ENCODE measurements at places on chromosomes 16 and 17. TPM values are rescaled to one million over a fixed set of nuclear protein-coding genes. Genes with fewer than 3 reads are reported as not detected.

KRT33B gene
- not detected for polyA plus RNA-seq

ZG16 gene
- polyA plus RNA-seq, result 0.10 TPM

CCL22 gene
- 0.21 TPM for polyA plus RNA-seq

TEX14 gene
- 0.92 TPM for polyA plus RNA-seq

TGFB1I1 gene
- polyA plus RNA-seq, result 66.3 TPM

CSHL1 gene
- polyA plus RNA-seq, result not detected

- DNase-seq, result peak; percentile 95
Measured at GRCh38 chr16:84511180-84511800, 6.8 kb upstream of the MEAK7 start.

- no peak for DNase-seq
Measured at GRCh38 chr17:15081008-15081407, 184.1 kb downstream of the PMP22 start.

DNA sequence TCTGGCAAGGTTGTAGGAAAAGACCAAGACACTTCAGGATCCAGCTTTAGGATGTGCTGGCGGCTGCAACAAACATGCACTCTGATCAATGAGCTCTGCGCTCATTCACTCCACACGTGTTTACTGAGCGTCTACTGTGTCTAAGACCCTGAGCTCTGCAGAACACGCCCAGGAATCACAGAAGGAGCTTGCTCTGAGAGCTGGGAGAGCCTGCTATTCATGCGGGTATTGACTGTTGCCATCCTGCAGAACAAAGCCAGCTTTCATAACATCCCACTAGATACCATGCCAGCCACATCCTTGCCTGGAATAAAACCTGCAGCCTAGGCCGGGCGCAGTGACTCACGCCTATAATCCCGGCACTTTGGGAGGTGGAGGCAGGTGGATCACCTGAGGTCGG lies 44.1 kb downstream of the NXN start:
- DNase-seq, result no peak

- peak; percentile 82 for DNase-seq
Measured at GRCh38 chr17:8192070-8192815, 2.3 kb upstream of the BORCS6 start.

DNA sequence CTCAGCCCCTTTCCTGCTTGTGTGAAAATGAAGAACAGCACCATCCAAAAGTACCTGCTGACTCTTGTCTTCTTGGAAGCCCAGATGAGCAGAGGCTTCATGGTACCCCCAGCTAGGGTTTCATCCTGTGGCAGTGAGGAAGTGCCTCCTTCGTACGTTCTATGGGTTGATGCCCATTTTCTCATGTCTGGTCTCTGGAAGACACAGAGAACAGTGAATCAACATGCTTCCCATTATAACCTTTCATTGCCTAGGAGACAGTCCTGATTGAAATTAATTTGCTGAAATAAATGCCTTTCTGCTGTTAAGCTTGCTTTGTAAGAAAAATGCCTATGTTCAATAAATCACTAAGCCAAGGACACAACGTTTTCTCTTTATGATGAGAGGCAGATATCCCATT lies 36.5 kb downstream of the RCVRN start:
- DNase-seq, result no peak

DNA sequence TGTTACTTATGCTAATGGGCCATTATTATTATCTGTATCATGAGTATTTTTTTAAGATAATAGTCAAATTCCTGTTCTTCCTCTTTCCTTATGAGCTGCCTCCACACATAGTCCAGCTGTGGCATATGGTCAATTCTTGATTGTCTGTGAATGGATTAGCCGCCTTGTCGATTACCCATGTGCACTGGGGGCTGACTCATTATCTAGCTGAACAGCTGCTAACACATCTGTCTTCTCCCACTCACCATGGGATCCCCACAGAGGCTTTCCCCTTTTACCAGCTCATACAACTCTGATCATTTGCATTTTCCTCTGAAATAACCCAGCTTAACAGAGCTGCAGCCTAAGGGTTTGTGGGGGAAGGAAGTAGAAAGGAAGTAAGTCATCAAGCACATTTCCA lies 915.0 kb downstream of the CDH11 start:
- DNase-seq, result peak; percentile 93

GRCh38 chr16:3601614-3602319 lies 9.6 kb downstream of the SLX4 start:
- peak; percentile 22 for DNase-seq

- DNase-seq, result no peak
Measured at GRCh38 chr17:80679816-80680215, 135.2 kb downstream of the RPTOR start.

GRCh38 chr16:64437706-64438324 lies 684.0 kb downstream of the CDH11 start:
- no peak for DNase-seq

GRCh38 chr16:67915831-67916723 lies 15.6 kb downstream of the CTRL start:
- no peak for DNase-seq

DNA sequence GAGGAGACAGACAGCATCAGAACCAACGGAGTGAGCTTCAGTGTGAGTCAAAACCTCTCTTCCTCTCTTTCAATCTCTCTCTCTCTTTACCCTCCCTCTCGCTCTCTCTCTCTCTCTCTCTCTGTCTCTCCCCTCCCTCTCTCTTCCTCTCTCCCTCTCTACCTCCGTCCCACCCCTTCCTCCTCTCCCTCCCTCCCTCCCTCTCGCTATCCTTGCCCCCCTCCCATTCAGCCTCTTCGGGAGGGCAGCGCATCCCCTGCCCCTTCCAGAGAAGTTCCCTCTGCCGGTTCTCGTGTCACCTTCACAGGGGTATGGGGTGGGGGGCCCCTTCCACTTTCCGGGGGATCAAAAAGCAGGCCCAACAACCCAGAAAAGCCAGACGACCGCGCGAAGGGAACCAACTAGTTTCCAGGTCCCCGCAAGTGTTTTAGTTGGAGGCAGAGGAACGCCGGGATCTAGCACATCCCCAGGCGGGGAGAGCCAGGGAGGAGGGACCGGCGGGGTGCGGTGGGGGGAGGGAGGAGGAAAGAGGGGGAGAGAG lies 28.9 kb upstream of the RBFOX1 start:
- no peak for DNase-seq
